Testis (tissue), 5 donors: ENCODE measurements at places on chromosomes 7 and 10. TPM values are rescaled to one million over a fixed set of nuclear protein-coding genes. Genes with fewer than 3 reads are reported as not detected.

GRCh38 chr10:24929056-24929544 lies 23.3 kb downstream of the PRTFDC1 start:
- no peak overlapping the region for H3K4me3 ChIP-seq
- no peak overlapping the region for H3K27ac ChIP-seq
- no peak for DNase-seq
- H3K27me3 ChIP-seq, result no peaks in the 10 kb centered on the region
- no peaks in the 10 kb centered on the region for H3K4me1 ChIP-seq

CYP3A7 gene
- not detected for total RNA-seq

- no peaks in the 10 kb centered on the region for H3K27me3 ChIP-seq
- H3K27ac ChIP-seq, result no peak overlapping the region
- no peak for DNase-seq
Measured at GRCh38 chr7:435630-436366, 83.8 kb downstream of the PDGFA start.

DNA sequence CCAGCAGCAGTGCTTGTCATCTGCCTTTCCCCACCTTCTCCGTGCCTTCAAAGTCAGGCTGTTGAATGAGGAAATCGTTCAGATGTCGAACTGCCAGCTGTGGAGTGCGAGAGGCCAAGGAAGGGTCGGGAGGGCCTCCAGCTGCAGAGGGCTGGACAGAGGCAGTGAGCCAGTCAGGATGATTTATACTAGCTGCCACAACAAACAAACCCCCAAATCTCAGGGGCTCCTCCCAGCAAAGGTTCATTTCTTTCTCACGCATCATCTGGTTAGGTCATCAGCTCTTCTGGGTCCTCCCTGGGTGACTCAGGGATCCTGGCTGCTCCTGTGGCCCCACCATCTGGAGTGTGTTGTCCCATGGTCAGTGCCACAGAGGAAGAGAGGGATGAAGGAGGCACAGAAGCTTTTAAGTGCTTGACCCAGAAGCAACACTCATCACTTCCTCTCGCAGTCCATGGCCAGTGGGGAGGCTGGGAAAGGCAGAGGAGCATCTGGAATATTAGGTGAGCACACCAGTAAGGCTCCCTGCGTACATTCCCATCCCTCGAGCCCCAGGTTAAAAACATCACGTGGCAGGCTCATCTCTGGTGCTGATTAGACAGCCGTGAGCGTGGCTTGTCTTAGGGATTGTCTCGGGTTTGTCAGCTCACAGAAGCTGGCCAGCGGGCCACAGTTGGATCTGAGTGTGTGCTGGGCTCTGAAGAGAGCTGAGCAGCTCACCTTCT lies 140.7 kb downstream of the RGS10 start:
- no peaks in the 10 kb centered on the region for H3K4me1 ChIP-seq
- no peaks in the 10 kb centered on the region for H3K27me3 ChIP-seq
- H3K36me3 ChIP-seq, result no peaks in the 10 kb centered on the region
- no peak for DNase-seq
- no peak overlapping the region for H3K27ac ChIP-seq

DNA sequence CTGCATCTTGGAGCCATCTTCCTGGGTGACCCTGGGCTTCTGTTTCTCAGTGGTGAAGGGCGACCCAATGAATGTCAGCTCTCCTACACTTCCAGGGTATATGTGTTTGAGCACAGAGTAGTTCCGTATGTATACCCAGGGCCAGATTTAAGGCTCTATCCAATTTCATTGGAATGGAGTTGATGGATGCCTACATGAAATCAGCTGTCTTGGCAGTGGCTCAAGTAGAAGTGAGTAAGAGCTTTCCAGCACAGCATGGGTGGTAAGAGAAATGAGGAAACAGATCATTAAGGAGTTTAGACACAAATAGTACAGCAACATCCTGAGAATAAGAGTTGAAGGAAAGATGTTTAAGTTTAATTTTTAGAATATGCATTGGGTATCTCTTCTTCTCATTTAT lies 433.0 kb downstream of the PAXIP1 start:
- H3K27me3 ChIP-seq, result no peaks in the 10 kb centered on the region
- no peak overlapping the region for H3K4me3 ChIP-seq
- H3K4me1 ChIP-seq, result no peaks in the 10 kb centered on the region
- no peak overlapping the region for H3K27ac ChIP-seq
- DNase-seq, result no peak
